Activated CD8-positive, alpha-beta memory T cell treated with anti-CD3 and anti-CD28 coated beads for 1 hour (primary cell): ENCODE measurements at places on chromosomes 4 and X.

GRCh38 chrX:123869488-123869887 lies 9.6 kb downstream of the XIAP start:
- no peak for DNase-seq

DNA sequence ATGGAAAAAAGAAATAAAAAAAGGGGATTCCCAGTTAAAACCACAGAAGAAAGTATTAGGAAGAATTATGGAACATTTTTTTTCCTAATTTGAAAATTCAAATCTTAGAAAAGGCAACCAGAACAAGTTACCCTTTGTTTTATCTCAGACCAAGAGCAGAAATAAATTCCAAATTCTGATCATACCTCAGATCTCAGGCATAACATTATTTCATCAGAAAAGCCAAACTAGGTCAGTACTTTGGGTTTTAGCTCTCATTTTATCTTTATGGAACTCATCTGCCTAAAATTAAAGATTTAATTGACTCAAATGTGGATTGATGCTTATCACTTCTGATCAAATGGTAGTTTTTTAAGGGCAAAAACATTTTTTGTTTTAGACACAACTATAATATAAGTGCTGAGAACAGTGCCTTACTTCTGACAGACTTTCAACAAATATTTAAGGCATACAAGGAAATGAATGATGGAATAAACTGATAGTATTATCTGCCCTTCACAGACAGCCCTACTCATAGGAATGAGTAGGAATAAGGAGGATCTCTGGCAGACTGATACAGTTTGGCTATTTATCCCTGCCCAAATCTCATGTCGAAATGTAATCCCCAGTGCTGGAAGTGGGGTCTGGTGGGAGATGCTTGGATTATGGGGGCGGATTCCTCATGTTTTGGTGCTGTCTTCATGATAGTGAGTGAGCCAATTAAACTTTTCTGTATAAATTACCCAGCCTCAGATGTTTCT lies 245.3 kb upstream of the PITX2 start:
- DNase-seq = no peak

DNA sequence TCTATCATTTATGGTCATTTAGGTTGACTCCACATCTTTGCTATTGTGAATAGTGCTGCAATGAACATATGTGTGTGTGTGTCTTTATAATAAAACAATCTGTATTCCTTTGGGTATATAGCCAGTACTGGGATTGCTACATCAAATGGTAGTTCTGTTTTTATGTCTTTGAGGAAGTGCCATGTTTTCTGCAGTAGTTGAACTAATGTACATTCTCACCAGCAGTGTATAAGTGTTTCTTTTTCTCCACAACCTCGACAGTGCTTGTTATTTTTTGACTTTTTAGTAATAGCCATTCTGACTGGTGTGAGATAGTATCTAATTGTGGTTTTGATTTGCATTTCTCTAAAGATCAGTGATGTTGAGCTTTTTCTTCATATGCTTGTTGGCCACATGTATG lies 80.5 kb downstream of the ARHGAP6 start:
- DNase-seq = no peak

DNA sequence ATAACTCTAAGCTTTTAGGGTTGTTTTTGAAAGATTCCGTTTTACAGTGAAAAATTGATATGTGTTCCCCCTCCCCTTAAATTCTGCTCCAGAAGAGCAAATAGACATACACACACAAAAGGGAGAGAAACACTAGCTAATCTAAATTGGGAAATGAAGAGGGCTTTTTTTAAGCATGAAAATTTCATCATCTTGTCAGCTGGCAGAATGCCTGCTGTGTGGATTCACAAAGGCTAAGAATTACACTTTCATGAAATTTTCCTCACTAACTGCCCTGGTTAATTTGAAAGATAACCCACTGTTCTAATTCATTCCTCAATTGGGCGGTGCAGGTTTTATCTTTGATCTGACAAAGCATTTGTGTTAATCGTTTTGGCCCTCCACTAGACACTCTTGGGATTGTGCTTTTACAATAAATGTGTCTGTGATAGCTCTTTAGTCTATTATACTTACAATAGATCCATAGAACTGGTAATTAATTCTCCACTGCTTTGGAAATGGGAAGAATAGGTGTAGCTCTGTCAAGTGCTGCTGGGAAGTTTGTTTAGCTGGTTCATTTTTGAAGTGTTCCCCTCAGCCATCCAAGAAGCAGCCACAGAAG lies 152.9 kb downstream of the POLA1 start:
- DNase-seq = no peak

DNA sequence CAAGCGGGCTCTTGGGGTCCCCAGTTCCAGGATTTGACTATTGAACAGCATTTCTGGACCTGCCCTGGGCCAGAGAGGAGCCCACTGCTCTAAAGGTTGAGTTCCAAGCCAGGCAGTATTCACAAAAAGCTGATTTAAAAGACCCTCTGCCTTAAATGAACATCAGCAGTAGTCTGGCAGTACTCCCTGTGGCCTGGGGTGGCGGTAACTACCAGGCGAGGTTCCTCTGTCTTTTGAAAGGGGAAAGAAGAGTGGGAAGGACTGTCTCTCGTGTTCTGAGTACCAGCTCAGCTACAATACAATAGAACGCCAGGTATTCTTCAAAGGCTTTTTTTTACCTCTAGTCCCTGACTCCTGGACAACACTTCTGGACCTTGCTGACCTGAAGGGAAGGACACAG lies 456.4 kb upstream of the TEX13C start:
- DNase-seq = no peak

- DNase-seq = no peak
These were observed 43.8 kb upstream of the WDR1 start for GRCh38 chr4:10160281-10160856.

GRCh38 chr4:85486425-85487086 lies 11.6 kb downstream of the ARHGAP24 start:
- no peak for DNase-seq

DNA sequence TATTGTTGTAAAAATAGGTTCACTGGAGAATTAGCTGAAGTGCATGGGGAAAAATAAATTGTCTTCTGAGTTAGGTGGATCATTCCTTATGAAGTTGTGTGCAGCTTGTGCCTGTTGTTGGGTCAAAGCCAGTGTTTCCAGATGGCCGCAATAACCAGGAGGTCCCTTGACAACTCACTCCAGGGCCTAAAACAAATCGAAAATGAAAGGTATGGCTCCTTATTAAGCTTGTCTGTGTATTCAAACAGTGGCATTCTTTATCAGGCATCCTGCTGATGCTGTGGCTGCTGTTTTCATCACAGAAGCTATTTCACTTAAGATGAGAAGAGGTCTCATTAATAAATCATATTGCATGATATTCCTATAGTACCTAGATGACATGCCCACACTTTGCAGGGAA lies 80.2 kb downstream of the GRIA2 start:
- no peak for DNase-seq

GRCh38 chrX:120305531-120306141 lies 5.6 kb downstream of the TMEM255A start:
- DNase-seq = no peak

- DNase-seq = no peak
These were observed 14.1 kb downstream of the NOP14 start for GRCh38 chr4:2948895-2949781.

DNA sequence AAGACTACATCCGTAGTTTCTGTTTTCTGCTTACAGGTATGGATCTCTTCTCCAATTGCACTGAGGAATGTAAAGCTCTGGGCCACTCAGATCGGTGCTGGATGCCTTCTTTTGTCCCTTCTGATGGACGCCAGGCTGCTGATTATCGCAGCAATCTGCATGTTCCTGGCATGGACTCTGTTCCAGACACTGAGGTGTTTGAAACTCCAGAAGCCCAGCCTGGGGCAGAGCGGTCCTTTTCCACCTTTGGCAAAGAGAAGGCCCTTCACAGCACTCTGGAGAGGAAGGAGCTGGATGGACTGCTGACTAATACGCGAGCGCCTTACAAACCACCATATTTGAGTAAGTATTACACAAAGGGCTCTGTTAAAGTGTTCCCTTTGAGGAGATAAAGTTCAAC lies 13.8 kb downstream of the PCDH10 start:
- no peak for DNase-seq

DNA sequence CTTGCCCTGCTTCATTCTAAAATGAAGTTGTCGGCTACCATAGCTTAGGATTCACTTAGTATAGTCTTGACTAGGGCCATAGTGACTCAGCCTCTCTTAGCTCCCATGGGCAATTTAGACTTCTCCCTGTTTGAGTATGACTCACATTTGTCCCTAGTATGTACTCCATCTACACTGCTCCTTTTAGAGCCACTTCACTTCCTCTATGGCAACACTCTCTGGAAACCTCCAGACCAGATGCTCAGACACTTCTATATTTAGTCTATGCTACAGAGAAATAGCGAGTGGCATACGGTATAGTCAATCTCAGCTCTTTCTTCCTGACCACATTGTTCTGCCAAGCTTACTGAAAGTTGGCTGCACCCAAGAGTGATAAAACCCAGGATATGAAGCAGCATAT lies 11.2 kb downstream of the MEPE start:
- no peak for DNase-seq

GRCh38 chr4:40552536-40552935 lies 77.1 kb downstream of the RBM47 start:
- no peak for DNase-seq

GRCh38 chr4:22515145-22515887 lies 550 bp downstream of the ADGRA3 start:
- DNase-seq = no peak
